ENCODE measurements at places on chromosomes 1 and 21.
A peak's percentile ranks its signal among the peaks of the same experiment; 100 is the strongest.

- no peak for DNase-seq
Observed at GRCh38 chr1:101137144-101138126, 99.4 kb upstream of the S1PR1 start.

GRCh38 chr1:50978852-50979781, 9.1 kb downstream of the CDKN2C start:
- DNase-seq: peak; percentile 35

- DNase-seq: no peak
Observed at GRCh38 chr21:36156815-36157670, at the start of gene DOP1B. TSS of gene DOP1B (plus strand) at chr21:36156824. CDS start at chr21:36164734, 7,910 bp downstream.

DNA sequence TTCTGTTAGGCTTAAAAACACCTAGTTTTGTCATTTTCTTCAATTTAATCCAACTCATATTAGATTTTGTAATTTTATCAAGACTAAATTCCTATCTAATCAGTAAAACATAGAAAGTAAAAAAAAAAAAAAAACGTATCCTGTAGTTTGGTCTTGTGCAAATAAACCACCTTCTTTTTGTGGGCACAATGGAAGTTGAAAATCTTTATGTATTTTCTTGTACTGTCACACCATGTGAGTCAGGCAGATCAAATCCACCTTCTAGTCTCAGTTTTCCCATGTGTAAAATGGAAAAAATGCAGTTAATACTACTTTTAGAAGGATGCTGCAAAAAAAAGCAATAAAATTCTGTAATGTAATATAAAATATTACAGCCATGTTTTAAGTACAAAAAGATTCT, 129.8 kb downstream of the CYYR1 start:
- no peak for DNase-seq

GRCh38 chr1:230972855-230973271, 5.8 kb downstream of the TTC13 start:
- DNase-seq: no peak

DNA sequence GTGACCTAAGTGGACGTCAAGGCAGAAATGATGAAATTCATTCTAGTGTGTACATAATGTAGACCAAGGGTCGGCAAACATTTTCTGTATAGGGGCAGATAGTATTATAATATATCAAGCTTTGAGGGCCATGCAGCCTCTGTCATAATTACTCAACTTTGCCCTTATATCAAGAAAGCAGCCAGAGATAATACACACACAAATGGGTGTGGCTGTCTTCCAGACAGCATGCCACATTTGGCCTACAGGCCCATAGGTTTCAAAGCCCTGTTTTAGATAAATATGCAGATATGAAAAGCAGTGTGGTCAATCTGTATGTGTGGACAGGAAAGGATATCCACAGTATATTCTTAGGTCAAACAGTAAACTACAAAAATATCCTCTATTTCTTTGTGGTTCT, 320.1 kb upstream of the FMN2 start:
- no peak for DNase-seq

Data from SK-MEL-5 (cell line).